ENCODE measurements at places on chromosomes 1 and 21.

- no peak for DNase-seq
These were observed 2.8 kb downstream of the DYRK1A start for GRCh38 chr21:37369307-37369854.

DNA sequence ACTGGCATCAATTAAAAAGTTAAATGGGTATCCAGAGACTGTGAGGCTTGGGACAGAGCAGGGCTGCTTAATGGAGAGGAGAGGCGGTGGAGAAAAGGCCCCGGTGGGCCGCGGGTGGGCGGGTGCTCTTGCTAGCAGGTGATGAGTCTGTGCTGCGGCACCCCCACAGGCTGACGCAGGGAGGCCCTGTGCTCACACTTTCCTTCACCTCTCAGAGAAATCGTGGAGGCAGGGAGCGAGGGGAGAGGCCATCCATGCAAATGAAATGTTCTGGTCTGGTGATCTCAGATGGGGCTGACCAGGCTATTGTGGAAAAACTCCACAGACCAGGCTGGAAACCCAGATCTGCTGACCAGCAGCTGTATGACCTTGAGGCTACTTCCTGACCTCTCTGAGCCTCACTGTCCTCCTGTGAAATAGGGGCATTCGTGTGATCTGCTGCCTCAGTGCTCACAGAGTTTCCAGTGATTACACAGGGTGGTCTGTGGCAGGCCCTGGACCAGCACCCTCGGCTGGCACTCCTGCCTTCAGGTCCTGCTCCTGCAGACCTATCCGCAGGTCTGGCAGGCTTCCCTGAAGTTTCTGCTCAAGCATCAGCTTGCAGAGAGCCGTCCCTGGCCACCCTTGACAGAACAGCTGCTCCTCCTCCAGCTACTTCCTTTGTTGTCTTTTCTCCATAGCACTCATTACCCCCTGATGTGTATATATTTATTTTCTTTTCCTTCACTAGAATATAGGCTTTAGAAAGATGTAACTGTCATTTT is 89.2 kb downstream of the BEND5 start:
- DNase-seq, result no peak

DNA sequence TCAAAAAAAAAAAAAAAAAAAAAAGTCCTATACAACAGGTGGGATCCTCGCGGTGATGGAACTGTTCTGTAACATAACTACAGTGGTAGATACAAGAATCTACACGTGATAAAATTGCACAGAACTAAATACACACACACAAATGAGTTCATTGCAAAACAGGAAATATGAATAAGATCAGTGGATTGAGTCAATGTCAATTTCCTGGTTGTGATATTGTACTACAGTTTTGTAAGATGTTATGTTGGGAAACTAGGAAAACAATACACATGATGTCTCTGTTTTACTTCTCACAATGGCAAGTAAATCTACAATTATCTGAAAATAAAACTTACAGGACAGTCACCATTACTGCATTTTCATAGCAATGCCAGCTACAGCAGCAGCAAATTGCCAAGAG is 59.8 kb downstream of the ITGB3BP start:
- DNase-seq, result no peak

DNA sequence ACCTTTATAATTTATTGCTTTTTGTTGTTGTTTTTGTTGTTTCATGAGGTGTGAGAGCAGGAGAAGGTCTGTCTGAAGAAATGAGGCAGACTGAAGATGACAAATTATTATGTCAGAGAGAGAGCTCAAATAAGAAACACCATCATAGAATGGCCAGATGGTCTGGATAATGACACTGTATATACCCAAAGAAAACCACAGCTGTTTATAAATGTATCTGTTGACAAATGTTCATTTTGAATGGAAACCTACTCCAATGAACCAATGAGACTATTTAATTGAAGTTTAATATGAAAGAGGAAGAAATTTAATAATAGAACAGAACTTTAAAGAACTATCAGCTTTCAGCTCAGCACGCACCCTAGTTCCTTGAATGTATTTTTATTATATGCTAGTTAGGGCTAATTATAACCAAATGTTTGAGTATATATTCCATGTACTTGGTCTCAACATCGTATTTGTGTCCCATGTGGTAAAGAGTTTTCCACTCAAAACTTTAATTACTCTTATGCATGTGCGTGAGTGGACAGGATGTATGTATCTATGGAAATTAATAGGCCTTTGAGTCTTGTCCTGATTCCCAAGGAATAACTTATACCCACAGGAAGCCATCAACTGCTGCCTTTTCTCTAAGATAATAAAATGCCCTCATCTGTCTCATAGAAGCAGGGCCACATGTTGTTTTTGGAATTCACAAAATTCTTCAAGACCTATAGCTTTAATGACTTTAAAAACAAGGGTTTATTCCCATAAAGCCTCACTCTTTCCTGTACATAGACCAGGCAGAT is 202.7 kb downstream of the KCNK2 start:
- DNase-seq, result no peak

GRCh38 chr1:79204779-79205479 is 198.4 kb upstream of the ADGRL4 start:
- DNase-seq, result no peak

DNA sequence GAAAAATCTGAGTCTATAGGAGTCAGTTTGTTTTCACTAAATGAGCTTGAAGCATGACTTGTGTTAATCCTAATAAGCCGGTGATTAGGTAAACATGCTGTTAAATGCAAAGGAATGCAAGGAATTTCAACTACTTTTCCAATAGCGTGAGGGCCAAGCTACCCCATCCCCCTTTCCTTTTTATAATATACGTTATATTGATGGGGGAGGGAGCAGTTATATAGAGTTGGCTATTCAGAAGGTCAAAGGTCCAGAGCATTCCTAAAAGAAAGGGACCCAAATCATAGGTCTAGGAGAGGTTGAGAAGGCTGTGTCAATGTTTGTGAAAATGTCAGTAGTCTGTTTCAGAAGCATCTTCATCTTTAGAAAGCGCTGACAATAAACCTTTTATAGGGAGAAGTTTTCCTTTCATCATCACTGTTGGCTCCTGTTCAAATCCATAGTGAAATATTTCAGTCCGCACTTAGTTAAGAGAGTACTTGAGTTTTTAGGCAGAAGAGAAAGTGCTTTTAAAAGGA is 3.8 kb downstream of the CCN1 start:
- no peak for DNase-seq

DNA sequence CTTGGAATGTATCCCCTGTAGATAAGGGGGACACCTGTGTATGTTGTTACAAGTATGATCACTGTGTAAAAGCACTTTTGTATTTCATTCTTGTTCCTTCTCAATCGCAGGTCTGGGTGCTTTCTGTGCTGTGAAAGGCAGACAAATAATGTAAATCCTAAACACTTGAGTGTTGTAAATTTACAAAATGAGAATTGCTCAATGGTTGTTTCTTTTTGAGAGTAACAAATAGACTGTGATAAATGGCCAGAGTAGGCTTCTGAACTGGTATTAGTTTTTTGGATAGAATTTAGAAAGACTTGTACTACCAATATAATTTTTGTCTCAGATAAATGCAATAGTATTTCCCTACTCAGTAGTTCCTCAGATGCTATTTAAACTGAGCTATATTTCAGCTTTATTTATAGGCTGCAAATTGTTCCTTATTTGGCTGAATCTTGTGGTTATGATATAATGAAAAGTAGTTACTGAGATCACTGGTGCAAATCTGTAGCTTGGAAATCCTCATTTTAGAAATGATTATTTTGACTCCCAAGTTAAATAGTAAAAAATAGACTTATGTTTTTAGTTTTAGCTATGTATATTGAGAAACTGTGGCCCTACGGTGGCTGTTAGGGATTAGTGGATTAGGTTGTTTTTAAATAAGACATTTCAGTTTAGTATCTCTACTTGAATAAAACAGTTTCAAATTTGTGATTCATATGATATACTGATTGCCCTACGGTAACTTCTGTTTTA is 9.2 kb downstream of the BACH1 start:
- DNase-seq, result no peak

- no peak for DNase-seq
These were observed 1341.2 kb downstream of the PLA2G4A start for GRCh38 chr1:188169971-188170370.

- DNase-seq, result no peak
These were observed 35.6 kb upstream of the GPR157 start for GRCh38 chr1:9164532-9164900.

- DNase-seq, result no peak
These were observed 106.1 kb downstream of the CRYAA start for GRCh38 chr21:43274946-43275310.

DNA sequence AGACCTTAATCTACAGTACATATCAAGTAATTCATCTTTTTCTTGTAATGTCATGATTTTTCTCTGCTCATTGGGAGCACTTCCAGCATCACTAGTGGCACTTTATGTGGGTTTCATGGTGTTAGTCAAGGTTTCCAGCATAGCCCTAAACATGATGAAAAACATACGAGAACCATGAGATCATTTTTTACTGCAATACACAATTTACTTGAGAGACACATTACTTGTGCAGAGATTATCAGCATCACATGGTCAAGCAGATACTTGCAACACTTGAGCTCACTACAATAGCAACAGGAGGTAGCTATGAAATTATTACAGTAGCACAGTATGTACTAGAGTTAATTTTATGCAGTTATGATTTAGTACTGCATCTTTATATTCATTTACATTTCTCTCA is 36.4 kb downstream of the ITGB3BP start:
- no peak for DNase-seq

- no peak for DNase-seq
These were observed 9.1 kb upstream of the GPR61 start for GRCh38 chr1:109530457-109531087.

- no peak for DNase-seq
These were observed 1624.0 kb downstream of the AMY1C start for GRCh38 chr1:105373681-105374080.

DNA sequence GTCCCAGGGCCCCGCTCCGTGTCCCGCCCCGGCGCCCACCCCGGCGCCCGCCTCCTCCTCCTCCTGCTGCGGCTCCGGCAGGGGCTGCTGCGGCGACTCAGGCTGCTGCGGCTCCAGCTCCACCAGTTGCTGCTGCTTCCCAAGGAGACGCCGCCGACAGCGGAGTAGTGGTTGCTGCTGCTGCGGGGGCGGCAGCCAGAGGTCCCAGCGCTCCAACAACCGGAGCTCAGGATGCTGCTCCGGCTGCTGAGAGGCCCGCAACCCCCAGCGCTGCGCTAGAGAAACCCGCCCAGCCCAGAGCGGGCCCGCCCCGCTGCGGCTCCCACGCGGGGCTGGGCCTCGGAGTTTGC is 1.1 kb downstream of the CRCT1 start:
- no peak for DNase-seq

GRCh38 chr1:172742599-172743500 is 83.9 kb downstream of the FASLG start:
- no peak for DNase-seq

DNA sequence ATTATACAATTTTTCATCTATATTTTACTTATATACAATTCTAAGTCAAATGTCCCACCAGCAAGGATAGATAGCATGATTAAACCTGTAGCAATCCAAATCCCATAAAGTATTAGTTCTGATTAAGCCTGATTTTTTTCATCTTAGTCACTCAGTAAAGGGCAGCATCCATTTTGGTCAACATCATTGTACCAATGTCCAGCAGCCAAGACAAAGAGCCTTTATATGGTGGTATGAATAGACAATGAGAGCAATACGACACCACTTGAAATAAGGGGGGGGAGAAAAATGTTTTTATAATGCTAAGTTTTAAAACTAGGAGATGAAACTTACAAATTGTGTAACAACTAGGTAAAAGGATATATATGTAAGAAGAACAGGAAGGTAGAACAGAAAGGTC is 7.4 kb downstream of the ZNF644 start:
- DNase-seq, result no peak

- DNase-seq, result no peak
These were observed 25.9 kb downstream of the ITSN1 start for GRCh38 chr21:33668180-33668579.

DNA sequence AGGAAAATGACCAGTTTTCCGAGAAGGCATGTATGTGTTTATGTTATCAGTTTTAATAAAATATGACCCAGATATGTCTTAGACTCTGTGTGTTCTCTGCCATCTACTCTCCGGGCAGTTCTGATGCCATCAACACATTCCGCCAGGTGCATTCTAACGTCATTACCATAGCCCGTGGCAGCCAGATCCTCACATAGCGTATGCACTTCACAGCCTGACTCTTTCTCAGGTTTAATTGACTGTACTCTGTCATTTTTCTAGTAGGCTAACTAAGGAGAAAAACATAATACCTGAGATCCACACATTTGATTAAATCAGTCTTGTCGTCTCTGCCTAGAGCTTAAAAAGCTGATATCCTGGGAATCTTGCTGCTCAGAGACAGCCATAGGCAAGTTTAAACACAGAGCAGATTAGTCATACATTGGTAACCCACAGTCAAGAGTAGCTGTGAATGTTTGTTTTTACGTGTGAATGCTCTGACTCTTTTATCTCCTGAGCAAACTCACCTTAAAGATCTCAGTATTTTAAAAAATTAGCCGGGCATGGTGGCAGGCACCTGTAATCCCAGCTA is 175.9 kb downstream of the GREM2 start:
- no peak for DNase-seq

GRCh38 chr1:168605443-168605842 is 29.0 kb downstream of the XCL1 start:
- DNase-seq, result no peak

DNA sequence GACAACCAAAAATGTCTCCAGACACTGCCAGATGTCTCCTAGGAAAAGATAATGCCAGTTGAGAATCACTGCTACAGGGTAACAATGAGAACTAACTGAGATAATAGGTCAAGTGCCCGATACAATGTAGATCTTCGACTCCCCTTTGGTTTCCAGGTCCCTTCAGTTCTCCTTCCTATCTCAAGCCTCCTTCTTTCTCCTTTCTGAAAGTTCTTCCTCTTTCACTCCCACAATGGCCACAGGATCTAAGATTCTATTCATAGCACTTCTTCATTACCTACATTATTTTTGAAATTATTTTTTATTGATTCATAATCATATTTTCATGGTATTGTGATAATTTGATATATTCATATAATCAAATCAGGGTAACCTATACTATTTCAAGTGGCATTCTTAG is 6.3 kb downstream of the PFDN2 start:
- no peak for DNase-seq

GRCh38 chr1:27527890-27528817 is 38.2 kb upstream of the WASF2 start:
- DNase-seq, result no peak
